Naive thymus-derived CD4-positive, alpha-beta T cell (primary cell): ENCODE measurements at places on chromosomes 4 and X. TPM values are rescaled to one million over a fixed set of nuclear protein-coding genes. Genes with fewer than 3 reads are reported as not detected.

GPAT3 gene
- polyA plus RNA-seq: 1.5 TPM

ADAM29 gene
- polyA plus RNA-seq: not detected

LIMCH1 gene
- not detected for polyA plus RNA-seq

OTUD6A gene
- polyA plus RNA-seq: not detected

SULT1E1 gene
- not detected for polyA plus RNA-seq

KDM5C gene
- polyA plus RNA-seq: 36.5 TPM

CCKAR gene
- not detected for polyA plus RNA-seq

GLRB gene
- not detected for polyA plus RNA-seq

TMPRSS11F gene
- polyA plus RNA-seq: not detected

ENPEP gene
- not detected for polyA plus RNA-seq

EFHC2 gene
- polyA plus RNA-seq: 3.3 TPM

AVPR2 gene
- polyA plus RNA-seq: not detected

IRAK1 gene
- polyA plus RNA-seq: 47.2 TPM

TMEM144 gene
- polyA plus RNA-seq: not detected

POLA1 gene
- polyA plus RNA-seq: 4.1 TPM

MXRA5 gene
- not detected for polyA plus RNA-seq

CYP2U1 gene
- 2.8 TPM for polyA plus RNA-seq

AFP gene
- polyA plus RNA-seq: not detected

CLTRN gene
- 0.13 TPM for polyA plus RNA-seq

SPATA18 gene
- not detected for polyA plus RNA-seq

MORC4 gene
- 9.4 TPM for polyA plus RNA-seq

IRS4 gene
- not detected for polyA plus RNA-seq

NEUROG2 gene
- not detected for polyA plus RNA-seq

MAGEA2 gene
- not detected for polyA plus RNA-seq

IDUA gene
- polyA plus RNA-seq: 8.3 TPM

ADH1A gene
- polyA plus RNA-seq: not detected

HERC5 gene
- polyA plus RNA-seq: 8.2 TPM

UGT2B7 gene
- polyA plus RNA-seq: not detected

AREG gene
- 6.0 TPM for polyA plus RNA-seq

TREX2 gene
- 1.6 TPM for polyA plus RNA-seq

USP27X gene
- polyA plus RNA-seq: 1.2 TPM

FGFR3 gene
- not detected for polyA plus RNA-seq

SCML1 gene
- 7.0 TPM for polyA plus RNA-seq

RAI2 gene
- polyA plus RNA-seq: 0.96 TPM

CABS1 gene
- polyA plus RNA-seq: not detected

CXorf49B gene
- polyA plus RNA-seq: not detected
